ENCODE measurements at places on chromosomes 5 and 9.

GRCh38 chr9:108960331-108960730, 26.1 kb downstream of the ABITRAM start:
- DNase-seq, result no peak

DNA sequence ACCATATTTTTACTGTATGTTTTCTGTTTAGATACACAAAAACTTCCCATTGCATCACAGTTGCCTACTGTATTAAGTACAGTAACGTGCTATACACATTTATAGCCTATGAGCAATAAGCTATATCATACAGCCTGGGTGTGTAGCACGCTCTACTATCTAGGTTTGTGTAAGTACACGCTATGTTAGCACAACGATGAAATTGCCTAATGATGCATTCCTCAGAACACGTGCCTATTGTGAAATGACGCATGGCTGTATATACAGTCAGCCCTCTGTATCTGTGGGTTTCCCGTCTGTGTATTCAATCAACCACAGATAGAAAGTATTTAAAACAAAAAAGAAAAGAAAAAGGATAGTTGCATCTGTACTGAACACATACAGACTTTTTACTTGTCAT, 64.2 kb downstream of the SGCD start:
- no peak for DNase-seq

- no peak for DNase-seq
These were observed 112.6 kb upstream of the MTAP start for GRCh38 chr9:21689854-21690253.

- DNase-seq, result peak; percentile 47
These were observed 290.5 kb downstream of the DOCK8 start for GRCh38 chr9:504921-505740.

DNA sequence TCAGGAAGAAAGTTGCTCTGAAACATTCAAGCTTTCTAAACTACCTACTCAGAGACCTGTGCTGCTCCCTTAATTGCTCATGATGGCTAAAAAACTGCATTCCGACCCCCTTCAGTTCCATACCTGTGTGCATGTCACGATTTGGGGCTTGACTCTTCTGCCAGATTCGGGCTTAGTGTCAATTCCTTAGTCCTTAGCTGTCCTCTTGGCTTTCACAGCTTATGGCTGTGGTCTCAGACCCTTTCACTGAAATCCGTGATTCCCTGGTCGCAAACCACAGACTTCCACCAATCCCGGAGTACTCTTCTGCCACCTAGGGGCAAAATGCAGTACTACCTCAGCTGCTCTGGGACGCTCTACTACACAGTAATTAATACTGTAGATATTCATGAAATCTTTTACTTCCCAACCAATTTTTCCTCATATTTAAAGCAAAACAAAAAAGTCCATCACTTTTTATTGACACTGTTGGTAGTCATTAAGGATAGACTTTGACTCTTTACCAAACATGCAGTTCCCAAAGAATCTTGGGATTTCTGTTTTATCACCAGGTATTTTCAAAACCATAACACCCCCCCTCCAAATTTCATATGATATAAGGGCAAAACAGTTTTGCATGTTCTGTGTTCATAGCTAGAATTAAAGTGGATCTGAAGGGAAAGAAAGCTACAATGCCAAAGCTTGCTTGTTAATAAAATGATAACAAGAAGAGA, 617.4 kb downstream of the SLCO4C1 start:
- DNase-seq, result peak; percentile 25

- peak; percentile 46 for DNase-seq
These were observed 227.3 kb downstream of the FANCC start for GRCh38 chr9:95090023-95090791.

DNA sequence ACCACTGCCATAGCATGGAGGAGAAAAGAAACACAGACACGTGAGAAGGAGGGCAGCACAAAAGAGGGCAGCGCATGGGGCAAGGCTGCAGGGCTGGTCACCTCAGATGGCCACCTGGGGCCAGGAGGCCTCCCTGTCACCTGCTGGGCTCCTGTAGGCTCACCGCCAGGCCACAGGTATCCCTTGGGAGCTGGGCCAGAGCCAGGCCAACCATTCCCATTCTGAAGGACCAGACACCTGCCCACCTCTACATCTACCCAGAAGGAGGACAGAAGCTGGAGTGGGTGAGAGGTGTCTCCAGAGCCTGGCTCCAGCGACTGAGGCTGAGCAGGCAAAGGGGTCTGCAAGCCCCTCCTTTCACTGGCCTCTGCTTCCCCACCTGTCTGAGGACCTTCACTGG, 103.1 kb downstream of the PAX5 start:
- no peak for DNase-seq
